ENCODE measurements at places on chromosomes 2 and 18.

DNA sequence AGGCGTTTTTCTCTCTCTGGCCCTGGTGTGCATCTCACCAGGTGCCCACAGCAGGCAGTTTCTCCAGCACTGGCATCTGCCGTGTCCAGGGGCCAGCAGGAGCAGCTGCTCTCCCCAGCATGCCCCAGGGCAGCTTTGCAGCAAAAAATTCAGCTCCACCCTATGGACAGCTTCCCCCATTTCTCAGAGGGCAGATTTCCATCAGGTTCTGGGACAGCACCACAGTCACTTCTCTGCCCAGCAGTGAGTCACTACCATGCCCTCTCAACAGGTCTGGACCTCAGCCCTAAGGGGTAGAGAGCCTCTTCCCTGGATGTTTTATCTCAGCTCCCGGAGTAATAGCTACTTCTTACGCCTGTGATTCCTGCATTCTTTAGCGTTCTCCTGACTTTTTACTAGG lies 170.2 kb upstream of the RAB12 start:
- DNase-seq = no peak

GRCh38 chr2:236968880-236969534 lies 116.7 kb upstream of the COPS8 start:
- no peak for DNase-seq

- DNase-seq = no peak
Observed at GRCh38 chr18:74935434-74935833, 273.5 kb downstream of the PTGR3 start.

- DNase-seq = peak; percentile 6
Observed at GRCh38 chr18:60197671-60198462, 174.7 kb downstream of the MC4R start.

- peak; percentile 76 for DNase-seq
Observed at GRCh38 chr18:3869848-3870247, 419.9 kb downstream of the TGIF1 start.

DNA sequence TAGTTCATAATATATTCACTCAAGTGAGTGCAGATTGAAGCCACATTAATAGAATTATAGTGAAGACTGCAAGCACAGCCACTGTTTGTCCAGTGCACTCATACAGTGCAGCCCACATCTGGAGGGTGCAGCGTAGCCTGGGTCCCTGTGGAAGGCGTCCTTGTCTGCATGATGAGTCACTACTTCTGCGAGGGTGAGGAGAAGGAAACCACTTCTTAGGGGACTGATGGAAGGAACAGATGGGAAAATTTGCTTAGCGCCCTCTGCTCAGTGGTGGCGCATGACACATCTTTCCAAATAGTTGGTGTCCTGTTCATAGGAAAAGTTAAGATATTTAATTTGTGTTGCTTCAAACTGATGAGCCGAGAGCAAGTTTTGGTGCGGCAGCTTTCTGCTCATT lies 330.4 kb upstream of the SMIM21 start:
- DNase-seq = no peak

Measured in choroid plexus epithelial cell (primary cell).